ENCODE measurements at places on chromosomes 13 and 19. TPM values are rescaled to one million over a fixed set of nuclear protein-coding genes. Genes with fewer than 3 reads are reported as not detected.
A peak's percentile ranks its signal among the peaks of the same experiment; 100 is the strongest.

WDR83 gene
- 4.5 TPM for polyA plus RNA-seq

GRCh38 chr19:19588546-19588945 is 29.9 kb downstream of the PBX4 start:
- no peaks in the 10 kb centered on the region for H3K4me1 ChIP-seq
- no peaks in the 10 kb centered on the region for H3K36me3 ChIP-seq
- no peak overlapping the region for H3K27ac ChIP-seq
- H3K27me3 ChIP-seq, result peaks cover 7% of the 10 kb centered on the region
- DNase-seq, result no peak

EDNRB gene
- not detected for polyA plus RNA-seq

FBXO27 gene
- 2.8 TPM for polyA plus RNA-seq

GRCh38 chr13:49494645-49495044 is 1.1 kb upstream of the PHF11 start:
- peak overlapping the region; percentile 95 for H3K27ac ChIP-seq
- H3K36me3 ChIP-seq, result no peaks in the 10 kb centered on the region
- H3K27me3 ChIP-seq, result no peaks in the 10 kb centered on the region
- DNase-seq, result no peak
- peak overlapping the region; percentile 65 for H3K4me3 ChIP-seq
- peaks cover 21% of the 10 kb centered on the region for H3K4me1 ChIP-seq

- no peak overlapping the region for H3K4me3 ChIP-seq
- H3K4me1 ChIP-seq, result peaks cover 13% of the 10 kb centered on the region
- peaks cover 7% of the 10 kb centered on the region for H3K36me3 ChIP-seq
- peaks cover 16% of the 10 kb centered on the region for H3K27me3 ChIP-seq
- DNase-seq, result no peak
Measured at GRCh38 chr19:1008268-1009040, 8.2 kb downstream of the GRIN3B start.

DNA sequence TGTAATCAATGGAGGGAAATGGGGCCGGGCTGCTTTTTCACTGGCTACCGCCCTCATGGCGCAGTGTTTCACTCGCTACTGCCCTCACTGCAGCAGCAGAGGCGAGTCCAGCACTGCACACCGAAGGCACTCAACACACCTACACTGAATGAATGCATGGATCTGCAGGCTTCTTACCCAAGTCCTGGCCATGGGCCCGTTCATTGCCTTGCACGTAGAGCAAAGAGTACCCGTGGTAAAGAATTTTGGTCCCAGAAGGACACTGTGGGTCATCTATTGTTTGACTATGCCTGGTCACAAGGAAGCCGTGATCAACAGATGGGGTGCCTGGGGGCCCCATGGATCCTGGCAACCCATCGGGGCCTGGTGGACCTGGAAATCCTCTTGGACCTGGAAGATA is 144.9 kb downstream of the COL4A1 start:
- H3K36me3 ChIP-seq, result no peaks in the 10 kb centered on the region
- no peak for DNase-seq
- H3K4me3 ChIP-seq, result no peak overlapping the region

- no peak overlapping the region for H3K4me3 ChIP-seq
- H3K27me3 ChIP-seq, result no peaks in the 10 kb centered on the region
- peaks cover 78% of the 10 kb centered on the region for H3K4me1 ChIP-seq
- H3K36me3 ChIP-seq, result peaks cover 56% of the 10 kb centered on the region
- H3K27ac ChIP-seq, result peak overlapping the region; percentile 49
Measured at GRCh38 chr19:55680339-55681130, 5.5 kb downstream of the EPN1 start.

CGB7 gene
- 0.07 TPM for polyA plus RNA-seq

- H3K4me1 ChIP-seq, result no peaks in the 10 kb centered on the region
- DNase-seq, result no peak
- H3K27ac ChIP-seq, result no peak overlapping the region
- H3K27me3 ChIP-seq, result no peaks in the 10 kb centered on the region
Measured at GRCh38 chr13:71583581-71583980, 283.4 kb downstream of the DACH1 start.

- DNase-seq, result no peak
- H3K27me3 ChIP-seq, result no peaks in the 10 kb centered on the region
- no peak overlapping the region for H3K27ac ChIP-seq
- peaks cover 41% of the 10 kb centered on the region for H3K4me1 ChIP-seq
- H3K4me3 ChIP-seq, result no peak overlapping the region
Measured at GRCh38 chr19:18443406-18443805, 5.5 kb upstream of the ISYNA1 start.

DNA sequence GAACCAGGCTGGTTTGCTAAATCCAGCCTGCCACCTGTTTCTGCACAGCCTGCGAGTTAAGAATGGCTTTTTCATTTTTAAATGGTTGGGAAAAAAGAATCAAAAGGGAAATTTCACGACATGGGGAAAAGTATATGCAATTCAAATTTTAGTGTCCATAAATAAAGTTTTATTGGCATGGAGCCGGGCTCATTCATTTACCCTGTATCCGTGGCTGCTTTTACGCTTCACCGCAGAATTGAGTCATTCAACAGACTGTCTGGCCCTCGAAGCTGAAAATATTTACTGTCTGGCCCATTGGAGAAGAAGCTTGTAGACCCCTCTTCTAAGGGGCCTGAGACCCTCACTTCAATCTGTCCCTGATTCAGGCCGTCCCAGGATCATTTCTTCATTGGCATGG is 26.1 kb downstream of the IER2 start:
- no peak overlapping the region for H3K4me3 ChIP-seq
- H3K27me3 ChIP-seq, result no peaks in the 10 kb centered on the region
- H3K4me1 ChIP-seq, result peaks cover 21% of the 10 kb centered on the region

All from HepG2 (cell line).